ENCODE measurements at places on chromosomes 12 and 14.

DNA sequence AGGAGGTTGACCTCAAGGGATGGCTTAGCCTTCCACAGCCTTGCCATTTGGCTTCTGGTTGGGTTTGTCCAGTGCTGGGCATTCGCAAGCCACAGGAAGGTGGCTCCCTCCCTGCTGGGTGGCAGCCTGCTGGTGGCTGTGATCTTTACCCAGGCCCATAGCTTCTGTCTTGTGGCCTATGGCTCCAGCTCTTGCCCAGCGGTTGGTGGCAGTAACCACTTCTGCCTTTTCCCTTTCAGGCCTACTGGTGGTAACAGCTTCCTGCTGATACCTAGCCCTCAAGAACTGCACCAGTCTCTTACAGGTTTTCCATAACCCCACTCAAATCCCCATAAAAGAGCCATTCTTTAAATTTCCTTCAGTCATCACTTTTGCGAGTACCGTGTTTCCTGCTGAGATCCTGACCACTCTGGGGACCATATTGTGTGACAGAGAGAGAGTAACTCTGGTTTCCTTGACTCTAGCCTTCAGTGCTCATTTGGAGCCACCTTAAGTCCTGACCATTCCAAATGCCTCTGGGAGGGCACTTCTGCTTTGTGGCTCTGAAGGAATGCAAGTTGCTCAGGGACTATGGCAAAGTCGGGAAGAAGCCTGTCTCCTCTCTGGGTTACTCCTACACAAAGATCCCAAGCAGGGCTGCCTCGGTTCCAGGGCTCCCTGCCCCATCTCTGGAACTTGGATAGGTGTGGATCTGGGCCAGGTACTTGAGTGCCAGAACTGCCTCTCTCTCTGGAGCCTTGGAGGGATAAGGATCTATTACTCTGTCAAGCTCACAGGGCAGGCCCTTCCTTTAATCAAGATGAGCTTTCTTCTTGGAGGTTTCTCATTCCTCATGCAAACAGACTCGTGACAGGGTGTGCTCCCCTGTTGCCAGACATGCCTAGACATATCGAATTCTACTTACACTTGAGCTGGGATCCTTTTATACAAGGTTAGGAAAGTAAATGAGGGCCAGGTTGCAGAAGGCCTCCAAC, 2.9 kb upstream of the NYNRIN start:
- no peak for DNase-seq

GRCh38 chr14:64632056-64632455, 72.2 kb upstream of the PLEKHG3 start:
- no peak for DNase-seq

- DNase-seq: no peak
Measured at GRCh38 chr14:81324011-81324410, 76.1 kb downstream of the STON2 start.

GRCh38 chr12:95538656-95539055, 12.6 kb downstream of the USP44 start:
- DNase-seq: no peak

All from activated naive CD8-positive, alpha-beta T cell treated with anti-CD3 and anti-CD28 coated beads, Interleukin-2, amount 50 U/mL, for 16 hours (primary cell).